ENCODE measurements at places on chromosomes 6 and 20.

GRCh38 chr20:17619351-17620093 lies 49.6 kb downstream of the DSTN start:
- DNase-seq = no peak

DNA sequence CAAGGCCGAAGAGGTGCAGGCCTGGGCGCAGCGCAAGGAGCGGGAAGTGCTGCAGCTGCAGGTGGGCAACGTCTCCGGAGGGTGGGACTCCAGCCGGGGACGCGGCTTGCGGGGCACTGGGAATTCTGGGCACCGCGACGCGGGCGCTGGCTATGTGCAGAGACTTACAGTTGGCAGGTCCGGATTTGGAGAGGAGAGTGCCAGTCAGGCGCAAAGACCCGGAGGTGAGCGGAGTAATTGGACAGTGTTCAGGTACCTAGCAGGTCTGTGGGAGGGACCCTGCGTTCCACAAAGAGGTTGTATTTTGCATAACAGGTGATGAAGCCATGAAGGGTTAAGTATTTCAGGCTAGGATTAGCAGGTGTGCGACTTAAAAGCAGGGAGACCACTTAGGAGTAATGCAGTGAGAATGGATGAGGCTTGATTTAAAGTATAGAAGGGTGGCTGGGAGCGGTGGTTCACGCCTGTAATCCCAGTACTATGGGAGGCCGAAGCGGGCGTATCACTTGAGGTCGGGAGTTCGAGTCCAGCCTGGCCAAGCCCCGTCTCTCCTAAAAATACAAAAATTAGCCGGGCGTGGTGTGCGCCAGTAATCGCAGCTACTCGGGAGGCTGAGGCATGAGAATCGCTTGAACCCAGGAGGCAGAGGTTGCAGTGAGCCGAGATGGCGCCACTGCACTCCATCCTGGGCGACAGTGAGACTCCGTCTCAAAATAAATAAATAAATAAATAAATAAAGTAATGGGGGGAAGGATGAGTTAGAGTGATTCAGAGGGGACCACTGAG lies 1.0 kb downstream of the MRPS26 start:
- peak; percentile 49 for DNase-seq

DNA sequence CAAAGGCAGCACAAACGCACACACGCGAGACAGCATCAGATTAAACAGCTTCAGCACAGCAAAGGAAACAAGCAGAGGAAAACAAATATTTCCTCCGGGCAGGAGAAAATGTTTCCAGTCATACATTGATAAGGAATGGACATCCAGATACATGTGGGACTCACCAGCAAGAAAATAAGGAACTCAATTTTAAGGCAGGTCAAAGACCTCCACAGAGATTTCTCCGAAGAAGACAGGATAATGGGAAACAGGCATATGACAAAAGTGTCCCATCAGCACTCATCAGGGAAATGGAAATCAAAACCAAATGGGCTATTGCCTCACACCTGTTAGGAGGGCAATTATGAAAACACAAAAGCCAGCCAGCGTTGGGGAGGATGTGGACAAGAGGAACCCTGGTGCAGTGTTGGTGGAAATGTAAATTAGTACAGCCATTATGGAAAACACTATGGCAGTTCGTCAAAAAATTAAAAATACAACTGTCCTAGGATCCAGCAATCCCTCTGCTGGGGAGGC lies 9.7 kb upstream of the SLCO4A1 start:
- DNase-seq = no peak

- DNase-seq = no peak
Observed at GRCh38 chr6:50925981-50926380, 107.3 kb downstream of the TFAP2B start.

DNA sequence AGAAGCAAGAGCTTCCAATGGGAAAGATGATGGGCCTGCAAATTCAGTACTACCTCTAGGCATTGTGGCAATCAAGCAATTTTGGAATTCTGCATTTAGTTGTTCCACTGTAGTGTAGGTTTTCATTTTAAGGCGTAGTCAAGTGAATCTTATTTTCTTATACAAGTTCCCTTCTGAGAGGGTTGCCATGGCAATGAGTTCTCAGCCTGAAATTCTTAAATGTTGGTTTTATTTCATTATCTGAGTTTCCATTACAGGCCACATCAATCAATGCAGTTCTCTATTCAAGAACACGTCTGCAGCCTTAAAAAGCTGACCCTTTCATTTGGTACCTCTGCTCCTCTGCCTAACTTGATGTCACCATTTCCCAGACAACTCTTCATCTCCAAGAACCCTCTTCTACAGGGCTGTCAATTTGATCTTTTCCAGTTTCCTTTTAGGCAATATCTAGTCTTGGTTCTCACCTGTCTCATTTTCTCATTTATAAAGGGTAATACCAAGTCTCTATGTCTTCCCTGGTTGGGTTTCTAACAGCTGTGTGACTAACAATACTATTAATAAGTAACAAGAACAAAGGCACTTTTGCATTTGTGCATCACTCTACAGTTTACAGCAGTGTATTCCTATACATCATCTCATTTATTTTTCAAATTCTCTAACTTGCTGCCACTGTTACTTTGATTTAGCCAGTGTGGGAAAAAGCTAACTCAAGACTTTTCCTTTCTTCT lies 898.2 kb upstream of the FLRT3 start:
- no peak for DNase-seq

DNA sequence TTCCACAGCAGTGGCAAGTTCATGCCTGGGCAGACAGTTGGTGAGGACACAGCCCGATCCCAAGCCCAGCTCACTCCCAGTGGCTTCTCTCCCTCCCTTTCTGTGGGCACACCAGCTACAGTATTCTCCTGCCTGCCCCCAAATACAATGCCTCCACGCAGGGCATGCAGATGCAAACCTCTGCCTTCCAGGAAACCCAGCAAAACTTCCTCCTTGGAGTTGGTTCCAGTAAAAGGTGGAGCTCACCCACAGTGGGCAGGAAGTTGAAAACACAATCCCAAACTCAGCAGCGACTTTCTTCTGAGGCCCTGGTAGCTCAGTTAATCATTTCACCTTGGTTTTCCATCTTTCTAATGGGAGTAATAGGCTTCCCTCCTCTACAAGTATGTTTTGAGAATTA lies 93.7 kb downstream of the LY86 start:
- no peak for DNase-seq

- peak; percentile 48 for DNase-seq
Observed at GRCh38 chr20:59031564-59032022, 542 bp downstream of the ATP5F1E start.

DNA sequence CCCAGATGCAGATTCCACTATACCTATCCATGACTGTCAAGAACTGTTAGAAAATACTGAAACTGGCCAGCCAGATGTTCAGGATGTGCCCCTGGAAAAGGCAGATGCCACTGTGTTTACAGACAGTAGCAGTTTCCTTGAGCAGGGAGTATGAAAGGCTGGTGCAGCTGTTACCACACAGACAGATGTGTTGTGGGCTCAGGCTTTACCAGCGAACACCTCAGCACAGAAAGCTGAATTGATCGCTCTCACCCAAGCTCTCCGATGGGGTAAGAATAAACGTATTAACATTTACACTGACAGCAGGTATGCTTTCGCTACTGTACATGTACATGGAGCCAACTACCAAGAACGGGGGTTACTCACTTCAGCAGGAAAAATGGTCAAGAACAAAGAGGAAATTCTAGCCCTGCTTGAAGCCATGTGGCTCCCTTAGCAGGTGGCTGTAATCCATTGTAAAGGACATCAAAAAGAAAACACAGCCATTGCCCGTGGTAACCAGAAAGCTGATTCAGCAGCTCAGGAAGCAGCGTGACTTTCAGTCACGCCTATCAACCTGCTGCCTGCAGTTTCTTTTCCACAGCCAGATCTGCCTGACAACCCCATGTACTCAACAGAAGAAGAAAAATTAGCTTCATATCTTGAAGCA lies 459.7 kb upstream of the HTR1E start:
- no peak for DNase-seq

DNA sequence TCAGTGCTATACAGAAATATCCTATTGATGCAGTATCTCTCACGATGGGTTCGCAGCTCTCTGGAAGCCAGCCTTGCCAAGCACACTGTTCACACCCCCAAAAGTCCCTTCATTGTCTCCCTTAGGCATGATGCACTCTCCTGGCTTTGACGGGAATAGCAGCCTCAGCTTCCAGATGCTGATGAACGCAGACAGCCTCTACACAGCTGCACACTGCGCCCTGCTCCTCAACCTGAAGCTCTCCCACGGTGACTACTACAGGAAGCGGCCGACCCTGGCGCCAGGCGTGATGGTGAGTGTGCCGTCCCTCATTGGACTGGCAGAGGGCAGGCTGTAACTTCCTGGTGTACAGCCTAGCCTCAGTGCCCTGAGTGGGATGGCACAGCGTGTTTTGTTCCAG lies 60.0 kb upstream of the PBOV1 start:
- no peak for DNase-seq

DNA sequence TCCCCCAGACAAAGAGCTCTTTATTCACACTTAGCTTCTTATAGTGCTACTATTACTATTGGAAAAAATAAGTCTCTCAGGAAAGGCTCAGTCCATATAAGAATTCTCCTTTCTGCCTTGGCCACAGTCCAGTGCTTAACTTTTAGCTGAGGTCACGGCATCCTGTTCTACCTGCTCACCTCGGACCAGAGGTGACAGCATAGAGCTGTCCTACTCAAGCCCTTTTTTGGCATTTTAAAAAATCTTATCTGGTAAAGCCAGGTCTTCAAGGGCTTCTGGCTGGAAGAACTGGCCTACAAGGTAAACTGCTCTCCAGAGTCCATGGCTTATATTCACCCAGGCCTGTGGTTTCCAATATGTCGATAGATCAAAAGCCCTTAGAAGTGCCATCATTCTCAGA lies 109.7 kb downstream of the RCAN2 start:
- DNase-seq = no peak

DNA sequence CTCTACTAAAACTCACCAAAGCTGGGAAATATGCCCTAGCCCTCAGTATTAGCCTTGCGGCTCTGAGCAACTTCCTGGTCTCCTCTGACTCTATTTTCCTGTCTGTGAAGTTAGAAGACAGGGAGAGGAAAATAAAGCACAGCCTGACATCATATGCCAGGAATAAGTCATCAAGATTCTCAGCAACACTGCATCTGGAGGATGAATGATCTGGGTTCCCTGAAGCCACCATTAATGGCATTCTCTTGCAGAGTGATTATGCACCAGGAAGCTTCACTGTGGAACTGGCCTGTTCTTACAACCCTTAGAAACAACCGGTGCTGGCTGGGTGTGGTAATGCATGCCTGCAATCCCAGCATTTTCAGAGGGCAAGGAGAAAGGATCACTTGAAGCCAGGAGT lies 12.4 kb downstream of the ADGRF5 start:
- no peak for DNase-seq

DNA sequence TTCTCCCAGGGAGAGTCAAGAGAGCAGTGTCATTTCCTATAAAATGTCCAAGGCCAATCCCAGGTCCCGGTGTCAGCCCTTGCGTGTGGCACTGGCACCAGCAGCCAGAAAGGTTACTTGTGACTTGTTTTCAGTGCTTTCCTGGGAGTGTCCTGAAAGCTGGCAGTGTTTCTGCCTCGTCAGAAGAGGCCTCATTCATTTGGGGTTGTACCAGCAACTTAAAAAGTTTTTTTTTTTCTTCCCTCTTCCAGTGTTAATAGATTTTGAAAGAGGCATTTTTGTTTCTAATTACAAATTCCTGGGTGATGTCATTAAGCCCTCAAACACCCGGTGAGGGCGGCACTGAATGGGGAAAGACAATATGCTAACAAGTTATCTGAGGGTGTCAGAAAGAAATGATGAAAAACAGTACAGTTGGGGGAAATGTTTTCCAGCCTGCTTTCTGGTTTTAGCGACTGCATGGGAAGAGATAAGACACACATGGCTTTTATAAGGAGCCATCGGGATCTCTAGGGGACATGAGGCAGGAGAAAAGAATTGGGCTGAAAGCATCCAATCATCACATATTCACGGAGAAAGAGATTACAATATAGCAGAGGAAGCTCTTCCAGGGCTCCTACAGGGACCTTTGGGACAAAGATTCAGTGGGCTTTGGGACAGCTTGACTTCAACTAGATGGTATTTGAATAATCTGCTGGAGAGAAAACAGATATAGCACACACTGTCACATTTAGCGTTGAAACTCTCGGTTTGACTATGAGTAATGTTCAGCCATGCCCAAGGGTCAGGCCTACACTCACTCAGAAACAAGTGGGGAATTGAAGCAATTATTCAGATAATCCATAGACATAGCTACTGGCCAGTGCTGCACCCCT lies 153.0 kb downstream of the BCAS1 start:
- DNase-seq = no peak

DNA sequence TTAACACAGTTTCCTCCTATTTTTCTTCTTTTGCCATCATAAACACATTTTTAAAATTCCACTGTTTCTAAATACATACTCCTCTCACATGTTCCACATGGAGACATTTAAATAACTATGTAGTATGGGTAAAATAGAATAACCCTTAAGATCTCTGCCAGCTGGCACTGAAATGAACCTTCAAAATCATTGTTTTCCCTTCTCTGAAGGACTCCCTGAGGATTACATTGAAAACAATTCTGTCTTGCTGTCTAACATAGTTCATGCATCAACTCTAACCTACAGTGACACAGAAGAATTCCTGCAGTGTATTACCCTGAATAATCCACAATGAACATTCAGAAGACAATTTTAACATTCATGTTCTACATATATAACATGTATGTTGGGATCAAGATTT lies 1361.8 kb upstream of the CITED2 start:
- DNase-seq = no peak

DNA sequence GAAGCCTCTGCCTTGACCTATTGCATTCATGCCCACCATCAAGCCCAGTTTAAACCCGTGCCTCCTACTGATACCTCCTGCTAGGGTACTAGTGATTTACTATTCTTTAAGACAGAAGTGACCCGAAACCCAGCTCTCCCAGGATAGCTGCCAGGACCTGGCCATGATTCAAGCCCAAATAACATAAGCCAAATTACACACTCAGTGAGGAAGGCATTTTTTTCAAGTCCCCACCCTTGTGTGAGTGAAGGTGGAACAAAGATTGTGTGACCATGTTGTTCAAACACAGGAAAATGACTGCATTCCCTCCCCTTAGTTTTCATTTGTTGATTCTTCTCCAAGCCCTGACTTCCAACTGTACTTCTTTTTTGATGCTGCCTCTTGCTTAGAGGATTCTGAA lies 3.7 kb upstream of the KAT14 start:
- no peak for DNase-seq

GRCh38 chr20:57142667-57143066 lies 123.8 kb downstream of the BMP7 start:
- no peak for DNase-seq

GRCh38 chr6:135871878-135872277 lies 20.4 kb downstream of the PDE7B start:
- no peak for DNase-seq

DNA sequence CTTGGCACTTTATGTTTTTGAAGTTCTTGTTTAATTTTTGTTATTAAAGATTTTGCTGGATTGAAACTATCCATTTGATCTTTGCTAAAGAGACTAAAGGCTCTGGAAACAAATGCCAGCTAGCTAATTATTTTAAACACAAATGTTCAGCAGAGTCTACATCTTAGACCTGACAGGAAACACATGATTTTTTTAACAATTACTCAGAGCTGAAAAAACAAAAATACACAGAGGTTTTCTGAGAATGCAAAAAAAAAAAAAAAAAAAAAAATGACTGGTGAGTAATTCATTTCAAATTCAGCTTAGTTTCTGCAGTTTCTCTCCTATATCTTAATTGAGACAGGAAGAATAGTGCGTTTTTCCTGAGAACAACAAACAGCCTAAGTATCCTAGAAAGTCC lies 448.0 kb downstream of the TENT5A start:
- DNase-seq = no peak

GRCh38 chr6:161630674-161631073 lies 356.8 kb upstream of the AGPAT4 start:
- DNase-seq = no peak

- DNase-seq = no peak
Observed at GRCh38 chr20:17364681-17365080, 137.8 kb downstream of the PCSK2 start.

Measured in OCI-LY7 (cell line).